Stomach (tissue), 19 donors: ENCODE measurements at places on chromosomes 5 and 9. TPM values are rescaled to one million over a fixed set of nuclear protein-coding genes. Genes with fewer than 3 reads are reported as not detected.

- H3K27me3 ChIP-seq: no peaks in the 10 kb centered on the region
- DNase-seq: no peak
- H3K27ac ChIP-seq: no peak overlapping the region
- H3K4me1 ChIP-seq: no peaks in the 10 kb centered on the region
- H3K4me3 ChIP-seq: no peak overlapping the region
Measured at GRCh38 chr5:112584781-112585180, 152.9 kb upstream of the APC start.

DNA sequence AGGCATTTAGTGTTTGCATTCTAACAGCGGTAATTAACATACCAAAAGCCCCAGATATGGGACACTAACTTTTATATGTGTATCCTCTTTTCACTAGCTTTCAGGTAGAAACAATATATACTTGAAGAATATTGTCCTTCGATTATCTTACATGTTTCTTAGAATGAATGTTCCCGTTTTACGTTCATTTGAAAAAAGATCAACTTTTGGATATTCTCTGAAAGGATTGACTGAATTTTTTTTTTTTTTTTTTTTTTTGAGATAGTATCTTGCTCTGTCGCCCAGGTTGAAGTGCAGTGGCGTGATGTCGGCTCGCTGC lies 32.2 kb upstream of the FSD1L start:
- no peaks in the 10 kb centered on the region for H3K36me3 ChIP-seq
- H3K27ac ChIP-seq: no peak overlapping the region
- H3K4me1 ChIP-seq: peaks cover 9% of the 10 kb centered on the region
- H3K4me3 ChIP-seq: no peak overlapping the region

DNA sequence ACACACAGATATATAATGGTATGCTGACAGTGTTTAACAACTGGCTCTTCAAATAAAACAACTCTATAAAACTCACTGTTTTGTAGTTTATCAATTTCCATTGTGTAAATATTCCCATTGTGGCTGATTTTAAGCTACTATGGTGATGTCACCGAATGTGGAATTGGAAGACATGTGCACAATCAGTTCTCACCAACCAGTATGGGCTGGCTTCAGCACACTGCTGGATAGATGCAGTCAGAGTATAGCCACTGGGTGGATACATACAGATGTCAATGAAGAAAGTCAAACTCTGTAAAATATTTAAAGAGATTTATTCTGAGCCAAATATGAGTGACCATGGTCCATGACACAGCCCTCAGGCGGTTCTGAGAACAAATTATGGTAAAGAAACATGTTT lies 475.9 kb upstream of the SMARCA2 start:
- H3K4me1 ChIP-seq: no peaks in the 10 kb centered on the region
- DNase-seq: no peak
- H3K27ac ChIP-seq: no peak overlapping the region
- H3K4me3 ChIP-seq: no peak overlapping the region
- no peaks in the 10 kb centered on the region for H3K36me3 ChIP-seq

DMGDH gene
- total RNA-seq: 5.3 TPM

GRCh38 chr9:131984564-131984963 lies 95.1 kb downstream of the MED27 start:
- no peak for DNase-seq
- no peak overlapping the region for H3K4me3 ChIP-seq
- no peaks in the 10 kb centered on the region for H3K27me3 ChIP-seq
- H3K4me1 ChIP-seq: peaks cover 7% of the 10 kb centered on the region
- H3K36me3 ChIP-seq: no peaks in the 10 kb centered on the region

DNA sequence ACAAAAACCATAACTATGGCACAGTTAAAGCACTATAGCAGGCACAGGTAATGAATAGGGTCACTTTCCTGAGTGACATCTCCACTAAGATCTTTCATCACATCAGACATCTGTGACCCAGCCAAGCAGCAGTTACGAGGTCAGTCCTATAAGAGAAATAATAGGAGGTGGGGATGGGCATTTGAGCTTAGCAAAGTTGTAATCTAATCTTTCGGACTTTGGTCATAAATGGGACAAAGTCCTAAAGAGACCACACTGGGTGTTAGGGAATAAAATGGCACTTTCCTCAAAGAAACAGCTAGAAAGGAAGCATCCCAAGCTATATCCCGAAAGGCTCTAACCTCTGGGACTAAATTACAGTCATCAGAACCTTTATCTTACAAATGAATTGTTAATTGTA lies 432.2 kb downstream of the PIK3R1 start:
- no peaks in the 10 kb centered on the region for H3K36me3 ChIP-seq
- H3K4me3 ChIP-seq: no peak overlapping the region
- H3K27me3 ChIP-seq: no peaks in the 10 kb centered on the region
- peaks cover 4% of the 10 kb centered on the region for H3K4me1 ChIP-seq
- no peak overlapping the region for H3K27ac ChIP-seq
- no peak for DNase-seq

OTP gene
- not detected for total RNA-seq

DNA sequence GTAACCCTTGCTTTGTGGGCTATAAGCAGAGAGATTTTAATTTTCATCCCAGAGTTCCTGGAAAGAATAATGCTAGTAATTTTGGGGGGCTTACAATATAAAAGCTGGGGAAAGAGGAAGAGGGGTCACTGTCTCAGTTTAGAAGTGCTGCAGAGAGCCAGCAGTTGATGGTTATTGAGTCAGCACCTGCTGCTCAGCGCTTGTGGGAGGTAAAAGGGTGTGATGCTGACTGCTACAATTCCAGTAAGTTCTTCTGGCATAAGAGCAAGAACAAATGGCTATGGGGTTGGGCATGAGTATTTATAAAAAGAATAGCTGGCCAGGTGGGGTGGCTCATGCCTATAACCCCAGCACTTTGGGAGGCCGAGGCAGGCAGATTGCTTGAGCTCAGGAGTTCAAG lies 88.5 kb downstream of the MAST4 start:
- H3K36me3 ChIP-seq: no peaks in the 10 kb centered on the region
- DNase-seq: no peak
- H3K4me3 ChIP-seq: no peak overlapping the region
- no peak overlapping the region for H3K27ac ChIP-seq
- no peaks in the 10 kb centered on the region for H3K4me1 ChIP-seq

- peaks cover 69% of the 10 kb centered on the region for H3K4me1 ChIP-seq
- DNase-seq: no peak
- H3K36me3 ChIP-seq: no peaks in the 10 kb centered on the region
- H3K27me3 ChIP-seq: no peaks in the 10 kb centered on the region
Measured at GRCh38 chr5:14266171-14266570, 123.0 kb downstream of the TRIO start.

DNA sequence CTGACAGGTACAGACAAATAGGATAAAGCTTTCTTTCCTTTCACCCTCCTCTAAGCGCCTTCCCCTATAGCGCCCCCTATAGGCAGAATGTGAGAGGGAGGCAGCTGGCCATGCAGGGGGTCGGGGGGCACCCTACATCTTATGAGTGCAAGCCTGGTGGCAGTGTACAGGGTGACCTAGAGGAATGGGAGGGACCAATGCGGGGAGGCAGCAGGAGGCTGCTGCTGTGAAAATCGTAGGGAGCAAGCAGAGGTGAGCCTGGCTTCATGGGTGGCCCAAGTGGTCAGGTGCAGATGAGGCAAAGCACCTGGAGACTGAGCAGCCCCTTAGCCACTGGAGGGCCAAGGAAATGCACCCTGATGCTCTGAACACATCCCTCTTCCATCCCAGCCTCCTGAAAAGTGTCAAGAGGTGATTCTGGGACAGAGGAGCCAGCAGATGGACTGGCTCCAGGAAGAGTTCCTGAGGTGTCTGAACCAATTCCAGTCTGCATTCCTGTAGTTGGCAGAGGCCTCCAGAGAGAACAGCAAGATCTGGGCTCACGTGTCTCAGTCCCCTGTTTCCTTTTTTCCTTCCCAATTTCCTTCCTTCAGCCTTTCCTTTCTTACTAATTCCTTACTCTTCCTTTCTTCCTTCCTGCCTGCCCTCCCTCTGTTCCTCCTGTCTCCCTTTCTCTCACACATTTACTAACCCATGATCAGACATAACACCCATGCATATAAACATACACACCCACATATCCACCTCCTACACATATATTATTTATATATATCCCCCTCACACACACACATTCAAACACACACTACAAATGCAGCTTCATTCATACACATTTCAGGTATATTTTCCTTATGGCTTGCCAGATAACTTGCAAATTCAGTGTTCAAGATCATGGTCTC lies 32.8 kb upstream of the GALNT10 start:
- H3K27me3 ChIP-seq: no peaks in the 10 kb centered on the region
- DNase-seq: no peak
- H3K36me3 ChIP-seq: no peaks in the 10 kb centered on the region
- no peak overlapping the region for H3K4me3 ChIP-seq
- H3K27ac ChIP-seq: no peak overlapping the region

DNA sequence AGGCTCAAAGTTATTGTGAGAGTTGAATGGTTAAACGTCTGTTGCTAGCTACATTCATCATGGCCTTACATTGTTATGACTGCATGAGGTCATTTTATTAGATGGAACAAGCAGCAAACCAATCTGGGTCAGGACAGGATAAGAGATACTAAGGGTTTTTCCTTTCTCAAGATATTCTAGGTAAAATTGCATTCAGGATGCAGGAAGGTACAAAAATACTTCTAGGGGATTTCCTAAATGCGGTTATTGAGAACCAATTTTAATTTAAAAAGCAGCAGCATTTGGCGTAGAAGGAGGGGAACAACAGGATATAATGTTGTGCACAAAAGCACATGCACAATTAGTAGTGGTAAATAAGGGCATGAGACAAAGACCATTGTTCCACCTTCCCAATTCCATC lies 39.2 kb upstream of the LURAP1L start:
- H3K4me3 ChIP-seq: no peak overlapping the region
- H3K27ac ChIP-seq: no peak overlapping the region
- H3K36me3 ChIP-seq: no peaks in the 10 kb centered on the region
- no peaks in the 10 kb centered on the region for H3K4me1 ChIP-seq

DNA sequence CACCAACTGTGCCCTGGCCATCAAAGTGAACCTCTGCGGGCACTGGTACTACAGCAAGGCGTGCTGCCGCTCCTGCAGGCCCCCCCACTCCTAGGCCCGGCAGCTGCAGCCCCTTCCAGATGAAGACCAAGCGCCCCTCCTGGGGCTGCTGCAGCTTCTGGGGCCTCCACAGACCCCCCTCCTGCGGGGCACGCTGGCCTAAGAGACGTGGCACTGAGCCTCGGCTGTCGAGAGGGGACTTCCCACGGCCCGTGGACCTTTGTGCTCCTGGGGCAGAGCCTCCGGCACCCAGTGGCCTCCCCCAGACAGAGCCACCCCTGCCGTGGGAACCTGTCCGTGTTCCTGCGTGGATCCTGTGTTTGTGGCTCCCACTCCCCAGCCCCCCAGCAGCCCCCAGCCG lies 34.4 kb downstream of the FAM163B start:
- no peak for DNase-seq
- H3K4me3 ChIP-seq: no peak overlapping the region
- no peak overlapping the region for H3K27ac ChIP-seq
- H3K27me3 ChIP-seq: no peaks in the 10 kb centered on the region
- H3K4me1 ChIP-seq: peaks cover 14% of the 10 kb centered on the region

DNA sequence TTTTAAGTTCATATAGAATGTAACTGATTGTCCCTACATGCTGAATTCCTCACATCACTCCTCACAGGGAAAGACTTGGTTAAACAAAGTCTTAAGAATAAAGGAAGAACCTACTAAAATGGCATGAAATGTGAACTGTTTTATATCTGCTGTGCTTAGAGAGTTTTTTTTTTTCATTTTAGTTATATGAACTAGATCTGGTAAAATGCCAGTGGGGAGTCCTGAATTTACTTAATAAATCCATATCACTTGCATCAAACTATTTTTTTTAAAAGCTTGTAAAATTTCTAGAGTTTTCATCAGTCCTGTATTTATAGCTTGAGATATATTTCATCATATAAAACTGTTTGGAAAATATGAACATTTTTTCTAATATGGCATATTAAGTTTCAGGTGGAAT lies 1528.6 kb downstream of the EFNA5 start:
- H3K4me1 ChIP-seq: no peaks in the 10 kb centered on the region
- no peak overlapping the region for H3K4me3 ChIP-seq
- H3K36me3 ChIP-seq: no peaks in the 10 kb centered on the region
- DNase-seq: no peak
- H3K27me3 ChIP-seq: no peaks in the 10 kb centered on the region
- no peak overlapping the region for H3K27ac ChIP-seq

DNA sequence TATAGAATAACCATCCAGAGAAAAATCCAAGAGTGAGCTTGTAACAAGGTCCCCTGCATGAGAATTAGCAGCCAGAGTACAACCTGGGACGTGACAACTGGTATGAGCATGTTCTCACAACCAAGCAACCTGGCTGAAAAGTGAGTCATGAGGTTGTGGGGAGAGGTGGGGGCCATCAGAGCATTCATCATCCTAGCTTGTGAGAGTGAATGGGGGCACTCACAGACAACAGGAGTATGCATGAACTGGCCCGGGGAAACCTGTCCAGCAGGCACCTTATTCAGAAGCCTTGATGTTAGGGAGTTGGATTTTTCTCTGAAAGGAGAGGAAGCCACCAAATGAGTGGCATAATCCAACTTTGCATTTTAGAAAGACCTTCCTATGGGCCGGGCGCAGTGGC lies 113.0 kb downstream of the FRMD3 start:
- no peak overlapping the region for H3K27ac ChIP-seq
- no peak overlapping the region for H3K4me3 ChIP-seq
- no peaks in the 10 kb centered on the region for H3K27me3 ChIP-seq
- H3K36me3 ChIP-seq: no peaks in the 10 kb centered on the region

- no peak overlapping the region for H3K27ac ChIP-seq
- H3K36me3 ChIP-seq: peaks cover 39% of the 10 kb centered on the region
- H3K27me3 ChIP-seq: no peaks in the 10 kb centered on the region
- no peak for DNase-seq
- H3K4me3 ChIP-seq: no peak overlapping the region
Measured at GRCh38 chr9:128384801-128385495, 13.8 kb downstream of the URM1 start.

GRCh38 chr5:122077366-122078115 lies 518 bp downstream of the LOX start:
- H3K4me1 ChIP-seq: peaks cover 10% of the 10 kb centered on the region
- no peaks in the 10 kb centered on the region for H3K36me3 ChIP-seq
- peak overlapping the region; percentile 73 for H3K4me3 ChIP-seq
- peaks cover 19% of the 10 kb centered on the region for H3K27me3 ChIP-seq
- H3K27ac ChIP-seq: peak overlapping the region; percentile 80

GRCh38 chr5:137498736-137499505 lies at the start of gene SPOCK1:
Gene SPOCK1, minus strand, starts transcription at chr5:137499326.
- no peaks in the 10 kb centered on the region for H3K36me3 ChIP-seq
- peaks cover 64% of the 10 kb centered on the region for H3K27me3 ChIP-seq
- H3K27ac ChIP-seq: peak within 1 kb of the TSS; percentile 54
- DNase-seq: peak; percentile 93
- peaks cover 11% of the 10 kb centered on the region for H3K4me1 ChIP-seq

- no peaks in the 10 kb centered on the region for H3K27me3 ChIP-seq
- H3K4me1 ChIP-seq: peaks cover 16% of the 10 kb centered on the region
- H3K36me3 ChIP-seq: no peaks in the 10 kb centered on the region
- no peak overlapping the region for H3K4me3 ChIP-seq
Measured at GRCh38 chr9:111163716-111164389, 125.6 kb upstream of the LPAR1 start.

GRCh38 chr5:130138406-130139045 lies 234.3 kb downstream of the CHSY3 start:
- no peak overlapping the region for H3K27ac ChIP-seq
- peak; percentile 9 for DNase-seq

FOXI1 gene
- total RNA-seq: not detected

GRCh38 chr5:124342027-124342471 lies 404.4 kb downstream of the ZNF608 start:
- no peaks in the 10 kb centered on the region for H3K27me3 ChIP-seq
- H3K4me3 ChIP-seq: no peak overlapping the region
- peak; percentile 76 for DNase-seq
- H3K36me3 ChIP-seq: no peaks in the 10 kb centered on the region
- no peak overlapping the region for H3K27ac ChIP-seq

FOXD1 gene
- total RNA-seq: not detected

CSF2 gene
- not detected for total RNA-seq
